ENCODE measurements at places on chromosomes 3 and 15.

GRCh38 chr3:54633444-54634121, 294.3 kb downstream of the LRTM1 start:
- no peak for DNase-seq

GRCh38 chr15:86905625-86906256, 826.1 kb downstream of the AGBL1 start:
- DNase-seq = no peak

- DNase-seq = peak; percentile 52
Observed at GRCh38 chr15:51782357-51782896, 31.0 kb downstream of the TMOD2 start.

DNA sequence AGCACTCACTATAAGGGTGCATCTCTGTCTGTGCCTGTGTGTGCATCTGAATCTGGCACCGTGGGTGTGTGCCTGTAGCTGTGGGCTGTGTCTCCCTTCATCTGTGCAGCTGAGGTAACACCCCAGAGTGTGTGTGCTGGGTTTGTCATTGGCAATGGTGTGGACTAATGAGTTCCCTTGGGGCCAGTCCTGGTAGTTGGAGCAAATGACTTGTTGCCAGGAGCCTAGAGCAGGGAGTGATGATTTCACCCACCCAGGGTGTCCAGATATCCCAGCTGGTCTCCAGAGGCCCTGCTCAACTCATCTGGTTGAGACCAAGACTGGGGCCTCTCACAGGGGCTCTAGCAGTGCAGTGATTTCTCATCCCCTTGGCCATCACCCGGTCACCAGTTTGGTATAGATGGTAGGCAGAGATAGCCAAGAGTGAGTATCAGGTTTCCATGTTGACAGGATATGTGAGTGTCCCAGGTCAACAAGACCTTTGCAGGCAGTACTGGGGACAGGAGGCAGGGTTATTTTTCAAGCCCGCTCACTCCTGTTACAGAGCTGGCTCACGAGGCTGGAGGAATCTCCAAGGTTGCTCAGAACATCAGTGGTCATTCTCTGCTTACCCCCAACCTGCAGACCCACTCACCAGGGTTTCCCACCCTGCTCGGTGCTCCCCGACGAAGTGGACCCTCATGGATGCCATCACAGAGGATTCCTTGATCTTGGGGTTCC, 4.1 kb upstream of the HDAC11 start:
- no peak for DNase-seq

DNA sequence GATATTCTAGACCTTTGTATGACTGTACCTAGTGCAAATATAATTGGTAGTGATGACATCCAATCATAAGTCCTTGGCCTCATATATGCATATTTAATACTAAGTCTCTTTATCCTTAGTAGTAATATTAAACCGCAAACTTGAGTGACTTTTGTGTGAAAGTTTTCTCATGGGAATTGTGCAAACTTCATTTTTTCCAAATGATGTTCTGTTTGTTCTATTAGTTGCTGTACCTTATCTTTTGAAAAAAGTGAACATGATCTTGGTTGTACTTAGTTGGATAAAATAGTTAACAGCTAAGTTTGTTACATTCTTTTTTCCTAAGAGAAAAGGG, 43.2 kb downstream of the TMEM45A start:
- no peak for DNase-seq

DNA sequence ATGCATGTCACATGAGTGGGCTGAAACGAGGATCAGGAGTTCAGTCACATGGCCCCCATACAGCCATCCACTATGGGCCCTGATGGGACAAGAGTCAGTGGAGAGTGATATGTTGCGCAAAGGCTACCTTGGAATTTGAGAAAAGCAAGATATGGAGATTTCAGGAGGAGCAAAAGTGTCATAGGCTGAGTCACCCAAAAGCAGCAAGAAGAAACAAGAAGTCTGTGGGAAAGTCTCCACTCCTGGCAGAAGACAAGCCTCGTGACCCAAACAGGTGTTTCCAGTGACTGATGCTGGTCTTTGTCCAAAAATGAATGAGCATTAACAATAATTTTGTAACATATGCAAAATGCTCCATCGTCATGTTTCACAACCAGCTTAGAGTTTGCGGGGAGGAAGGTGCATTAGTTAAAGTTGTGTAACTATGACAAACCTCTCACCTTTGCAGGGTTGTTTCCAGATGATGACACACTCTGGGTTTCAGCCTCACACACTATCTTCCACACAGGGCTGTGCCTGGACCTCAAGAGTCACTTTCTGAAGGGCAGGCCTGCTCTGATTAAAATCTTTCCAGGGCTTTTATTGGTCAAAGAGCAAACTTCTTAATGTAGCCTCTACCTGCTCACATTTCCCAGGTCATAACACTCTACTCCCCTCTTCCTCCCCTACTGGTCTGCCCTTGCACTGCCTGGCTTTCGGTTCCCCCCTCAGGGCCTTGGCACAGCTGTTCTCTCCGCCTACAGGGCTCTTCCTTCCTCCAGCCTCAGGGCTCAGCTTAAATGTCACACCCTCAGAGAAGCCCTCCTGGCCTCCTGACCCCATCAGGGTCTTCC, 3.9 kb upstream of the DNASE1L3 start:
- peak; percentile 76 for DNase-seq

DNA sequence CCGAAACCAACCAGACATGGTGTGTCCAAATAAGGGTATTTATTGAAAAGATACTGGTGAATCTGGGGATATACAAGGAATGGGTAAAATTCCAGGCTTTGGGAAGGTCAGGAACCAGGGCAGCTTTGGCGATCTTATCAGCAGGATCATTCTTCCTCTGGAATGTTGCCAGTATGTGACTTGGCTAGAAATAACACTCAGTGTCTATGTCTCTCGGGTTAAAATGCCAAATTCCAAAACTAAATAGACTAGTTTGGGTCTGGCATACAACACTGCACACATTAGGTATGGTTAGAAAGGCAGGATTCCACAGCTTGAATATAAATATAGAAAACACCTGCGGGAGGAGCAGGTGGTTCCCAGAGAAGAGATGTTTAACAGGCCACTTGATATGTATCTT, 220.2 kb upstream of the CD96 start:
- no peak for DNase-seq

GRCh38 chr15:78734451-78735064, 76.7 kb downstream of the ADAMTS7 start:
- no peak for DNase-seq

GRCh38 chr3:159922861-159923312, 65.7 kb upstream of the IL12A start:
- DNase-seq = no peak

DNA sequence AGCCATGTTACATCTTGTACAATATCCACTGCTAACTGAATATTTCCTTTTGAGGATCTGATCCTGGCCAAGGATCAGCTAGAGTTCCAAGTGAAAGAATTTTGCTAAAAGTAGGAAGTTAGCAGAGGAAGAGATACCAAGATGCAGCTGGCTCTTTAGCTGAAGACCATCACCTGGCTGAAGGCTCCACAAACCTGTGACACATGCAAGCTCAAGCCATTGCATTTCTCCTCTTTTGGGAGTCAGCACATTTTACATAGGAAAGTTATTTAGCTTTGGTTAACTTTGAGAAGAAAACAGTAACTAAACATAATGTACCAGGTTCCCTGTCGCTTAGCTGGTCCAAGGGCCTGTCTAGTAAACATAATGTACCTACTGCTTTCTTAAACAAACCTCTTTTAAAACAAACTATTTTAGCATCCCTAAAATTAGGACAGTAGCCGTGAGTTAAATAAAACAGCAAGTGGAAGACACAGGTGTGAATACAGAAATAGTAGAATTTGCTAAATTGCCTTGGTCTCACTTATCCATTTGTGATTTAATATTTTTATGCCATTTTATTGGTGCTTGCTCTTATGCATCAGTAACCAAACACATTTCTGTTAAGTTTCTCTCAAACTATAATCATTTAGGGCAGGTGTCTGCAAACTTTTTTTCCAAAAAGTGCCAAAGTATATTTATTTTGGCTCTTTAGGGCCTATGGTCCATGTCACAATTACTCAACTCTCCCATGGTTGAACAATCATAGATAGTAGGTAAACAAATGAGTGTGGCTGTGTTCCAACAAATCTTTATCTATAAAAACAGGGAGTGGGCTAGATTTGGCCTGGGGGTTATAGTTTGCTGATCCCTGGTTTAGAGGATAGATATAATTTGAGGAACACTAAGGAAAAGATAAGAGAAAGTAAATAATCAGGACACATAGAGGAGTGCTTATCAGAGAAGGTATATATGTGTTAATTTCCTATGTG, 11.2 kb downstream of the GCSAM start:
- no peak for DNase-seq

DNA sequence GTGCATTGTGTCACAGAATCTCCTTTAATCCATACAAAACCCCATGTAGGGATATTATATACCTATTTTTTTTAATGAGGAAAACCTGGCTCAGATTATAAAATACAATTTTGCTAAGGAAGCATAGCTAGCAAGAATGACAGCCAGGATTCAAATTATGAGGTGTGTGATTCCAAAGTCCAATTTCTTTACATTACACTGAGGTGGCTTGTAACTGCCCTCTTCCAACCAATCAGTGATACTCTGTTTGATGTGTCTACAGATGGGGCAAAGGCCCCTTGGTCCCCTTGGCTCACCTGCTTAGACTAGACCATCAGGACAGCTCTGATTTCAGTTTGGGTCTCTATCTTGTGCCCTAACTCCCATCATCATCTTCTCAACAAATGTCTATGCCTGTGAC, 120.3 kb upstream of the ADAMTS9 start:
- no peak for DNase-seq

GRCh38 chr3:25697553-25697952, 32.8 kb upstream of the TOP2B start:
- DNase-seq = no peak

- no peak for DNase-seq
Observed at GRCh38 chr3:33613041-33613440, 105.0 kb downstream of the CLASP2 start.
